ENCODE measurements at places on chromosomes 2 and 18.
A peak's percentile ranks its signal among the peaks of the same experiment; 100 is the strongest.

DNA sequence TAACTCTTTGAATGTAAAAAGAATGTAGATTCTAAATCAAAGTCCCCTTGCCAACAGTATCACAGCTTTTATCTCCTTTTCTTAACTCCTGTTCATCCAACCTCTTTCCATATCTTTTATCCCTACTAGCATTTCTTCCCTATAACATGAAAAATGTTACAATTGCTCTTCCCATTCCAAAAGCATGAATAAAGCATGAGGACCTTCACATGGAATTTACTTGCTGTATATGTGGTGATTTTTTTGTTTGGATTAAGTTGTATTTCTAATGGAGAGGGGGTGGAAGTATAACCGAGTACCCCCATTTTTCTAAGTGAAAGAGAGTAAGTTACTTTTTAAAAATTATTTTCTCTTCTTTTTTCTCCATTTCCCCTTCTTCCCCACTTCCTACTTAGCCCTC, 94.9 kb upstream of the RBBP8 start:
- DNase-seq: no peak

GRCh38 chr2:19048593-19049266, 309.7 kb downstream of the OSR1 start:
- DNase-seq: no peak

DNA sequence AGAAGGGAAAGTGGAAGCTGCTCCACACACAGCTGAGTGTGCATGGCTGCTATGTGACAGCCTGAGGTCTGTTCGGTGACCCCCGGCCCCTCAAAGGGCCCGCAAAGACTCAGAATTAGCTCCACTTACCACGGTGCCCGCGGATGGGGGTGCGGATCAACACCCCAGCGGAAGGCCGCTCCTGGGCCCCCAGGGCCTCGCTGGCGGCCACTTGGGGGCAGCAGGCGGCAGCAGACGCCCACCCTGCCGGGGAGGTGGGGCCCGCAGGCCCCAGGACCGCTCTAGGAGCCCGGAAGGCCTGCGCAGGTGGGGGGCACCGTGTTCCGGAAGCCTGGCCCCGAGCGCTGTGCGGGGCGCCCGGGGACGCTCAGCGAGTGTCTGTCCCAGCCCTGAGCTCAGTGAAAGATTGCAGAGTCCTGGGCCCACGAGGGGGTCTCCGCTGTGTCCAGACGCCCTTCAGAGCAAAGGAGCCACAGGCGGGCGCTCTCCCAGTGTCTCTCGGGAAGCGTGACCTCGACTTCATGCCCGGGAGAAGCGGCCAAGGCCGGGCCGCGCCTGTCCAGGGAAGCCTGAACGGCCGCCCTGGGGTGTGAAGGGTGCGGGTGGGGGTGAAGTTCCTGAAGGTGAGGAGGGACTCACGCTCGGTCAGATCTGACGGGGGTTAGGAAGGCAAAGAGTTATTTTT, 118.7 kb downstream of the VAPA start:
- DNase-seq: no peak

- DNase-seq: no peak
Observed at GRCh38 chr18:2811416-2811815, 35.4 kb upstream of the EMILIN2 start.

- DNase-seq: no peak
Observed at GRCh38 chr2:235070063-235070706, 118.4 kb downstream of the SH3BP4 start.

- no peak for DNase-seq
Observed at GRCh38 chr2:154125891-154126290, 254.2 kb downstream of the GALNT13 start.

- no peak for DNase-seq
Observed at GRCh38 chr2:105287692-105288091, 41.8 kb downstream of the TGFBRAP1 start.

DNA sequence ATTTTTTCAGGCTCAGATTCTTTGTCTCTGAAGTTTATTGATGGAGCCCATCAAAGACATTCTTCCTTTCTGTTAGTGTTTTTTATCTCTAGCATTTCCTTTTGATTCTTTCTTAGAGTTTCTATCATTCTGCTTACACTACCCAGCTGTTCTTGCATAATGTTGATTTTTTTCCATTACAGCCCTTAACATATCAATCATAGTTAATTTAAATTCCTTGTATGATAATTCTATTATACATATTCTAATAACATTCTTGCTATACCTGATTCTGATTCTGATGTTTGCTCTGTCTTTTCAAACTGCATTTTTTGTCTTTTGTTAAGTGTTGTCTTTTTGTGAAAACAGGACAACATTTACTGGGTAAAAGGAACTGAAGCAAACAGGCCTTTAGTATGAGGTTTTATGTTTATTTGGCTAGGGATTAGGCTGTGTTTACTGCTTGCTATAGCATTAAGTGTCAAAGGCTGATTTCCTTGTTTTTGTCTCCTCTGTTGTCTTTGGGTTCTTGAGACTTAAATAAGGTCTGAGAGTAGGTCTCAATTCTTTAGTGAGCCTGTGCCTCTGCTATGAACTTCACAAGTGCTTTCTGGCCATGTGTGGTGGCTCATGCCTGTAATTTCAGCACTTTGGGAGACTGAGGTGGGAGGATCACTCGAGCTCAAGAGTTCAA, 8.0 kb upstream of the STAM2 start:
- no peak for DNase-seq

DNA sequence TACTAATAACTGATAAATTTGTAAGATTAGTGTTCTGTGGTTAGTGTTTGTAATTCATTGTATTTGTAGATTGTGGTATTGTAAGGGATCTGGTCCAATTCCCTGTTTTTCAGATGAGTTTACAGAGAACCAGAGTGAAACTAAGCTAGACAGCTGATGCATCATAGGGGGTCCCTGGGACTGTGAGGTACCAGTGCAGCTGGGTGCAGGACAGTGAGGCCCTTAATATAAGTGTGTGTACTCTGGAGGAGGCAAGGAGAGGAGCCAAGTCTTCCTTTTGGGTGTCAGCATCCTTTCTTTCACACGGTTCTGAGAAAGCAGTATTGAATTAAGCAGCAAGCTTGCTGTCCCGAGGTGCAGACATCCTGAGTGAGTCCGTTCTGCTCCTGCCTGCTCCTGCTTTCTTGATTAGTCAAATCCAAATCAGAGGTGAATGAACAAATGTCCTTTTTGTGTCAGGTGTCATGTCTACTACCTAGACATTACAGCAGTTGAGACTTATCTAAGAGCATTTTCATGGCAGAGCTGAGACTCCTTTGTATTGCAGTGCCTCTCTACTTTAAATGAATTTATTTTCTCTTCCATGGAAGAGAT, 194.9 kb downstream of the MCFD2 start:
- DNase-seq: no peak

DNA sequence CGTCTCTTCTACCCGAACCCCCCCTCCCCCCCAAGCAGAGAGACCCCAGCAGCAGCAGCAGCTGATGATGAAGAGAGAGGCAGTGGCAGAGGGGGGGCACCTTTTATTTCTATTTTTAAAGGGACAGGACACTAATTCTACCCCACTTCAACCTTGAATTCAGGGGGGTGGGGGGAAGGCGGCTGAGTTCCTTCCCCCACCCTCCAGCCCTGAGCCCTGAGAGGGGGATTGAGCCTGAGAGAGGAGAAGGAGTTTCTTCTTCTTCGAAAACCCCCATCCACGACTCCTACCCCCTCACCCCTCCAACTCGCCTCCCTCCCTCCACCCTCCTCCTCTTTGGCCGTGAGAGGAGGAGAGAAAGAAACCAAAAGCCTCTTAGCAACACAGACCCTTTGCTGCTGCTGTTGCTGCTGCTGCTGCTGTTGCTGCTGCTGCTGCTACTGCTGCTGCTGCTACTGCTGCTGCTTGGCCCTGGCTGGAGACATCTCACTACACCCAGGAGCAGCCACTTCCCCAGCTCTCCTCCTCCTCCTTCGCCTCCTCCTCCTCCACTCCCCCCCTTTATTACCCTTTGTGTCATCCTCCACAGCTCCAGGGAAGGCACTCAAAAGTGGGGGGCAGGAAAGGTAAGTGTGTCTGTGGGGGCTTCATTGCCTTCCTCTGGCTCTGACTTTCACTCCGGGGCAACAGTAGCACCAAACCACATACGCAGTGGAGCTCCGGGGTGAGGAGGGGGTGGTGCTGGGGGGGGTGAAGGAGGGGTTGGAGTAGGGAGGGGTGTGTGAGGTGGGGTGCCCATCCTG, at the start of gene MBD5:
Gene MBD5 (plus strand): TSS at position 33 of the 803 bp plus-strand sequence.
- DNase-seq: peak; percentile 2

DNA sequence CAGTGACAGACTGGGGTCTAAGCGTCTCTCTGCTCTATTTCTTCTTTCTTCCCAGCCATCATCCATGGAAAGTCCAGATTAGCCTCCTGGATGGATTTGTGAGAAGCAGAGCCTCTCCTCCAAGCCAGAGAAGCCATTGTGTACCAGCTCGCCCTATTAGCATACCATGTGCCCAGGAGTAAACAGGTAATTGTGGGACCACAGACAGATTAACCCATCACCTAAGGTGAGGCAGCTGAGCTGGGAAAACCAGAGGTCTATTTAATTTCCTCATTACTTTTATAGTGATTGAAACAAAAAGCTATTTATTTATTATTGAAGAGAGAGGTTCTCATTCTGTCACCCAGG, 54.7 kb upstream of the NT5C1B start:
- DNase-seq: no peak

DNA sequence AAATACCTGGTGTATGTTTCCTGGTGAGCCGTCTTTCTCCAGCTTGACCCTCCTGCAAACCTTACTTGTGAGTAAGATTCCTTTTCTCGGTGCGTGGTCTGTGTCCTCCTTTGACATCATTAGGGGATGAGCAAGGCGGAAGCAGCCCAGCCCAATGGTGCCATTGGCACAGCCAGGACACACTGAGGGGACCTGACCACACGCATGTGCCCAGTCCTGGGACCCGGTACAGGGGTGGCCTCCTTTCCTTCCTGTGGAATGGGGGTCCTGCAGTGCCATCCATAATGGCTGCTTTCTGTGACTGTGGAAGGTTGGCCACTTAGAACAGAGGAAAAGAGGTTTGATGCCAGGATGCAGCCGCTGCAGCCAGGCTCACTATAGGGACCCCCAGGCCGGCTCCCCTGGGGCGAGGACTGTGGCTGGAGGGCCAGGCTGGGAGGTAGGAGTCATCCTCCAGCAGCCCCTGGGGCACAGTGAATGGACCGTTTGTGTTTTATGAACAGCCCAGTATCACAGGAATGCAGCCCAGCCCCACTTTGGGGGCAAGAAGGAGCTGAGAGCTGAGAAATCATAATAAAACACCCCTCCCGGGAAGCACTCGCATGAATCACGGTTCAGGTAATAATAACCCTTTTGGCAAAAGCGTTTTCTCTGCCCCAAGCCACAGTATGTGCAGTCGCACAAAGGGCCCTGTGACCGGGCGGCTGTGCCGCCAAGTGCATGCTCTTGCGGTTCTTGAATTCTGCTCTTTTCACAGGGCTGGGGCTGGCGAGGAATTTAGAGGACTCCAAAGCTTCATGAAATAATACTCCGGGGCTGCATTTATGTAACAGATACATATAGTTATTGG, 73.2 kb downstream of the ASB1 start:
- DNase-seq: no peak
